Placental pericyte (primary cell): ENCODE measurements at places on chromosomes 5 and 9. TPM values are rescaled to one million over a fixed set of nuclear protein-coding genes. Genes with fewer than 3 reads are reported as not detected.

The ASS1 gene
- 22.0 and 199 TPM in 2 replicates for total RNA-seq

The KLHL3 gene
- total RNA-seq: 2.7 and 2.8 TPM in 2 replicates

The DNM1 gene
- total RNA-seq: 17.1 and 47.0 TPM in 2 replicates

The IRGM gene
- 0.57 TPM in 1 of 2 replicates, not detected in the other for total RNA-seq

The SHC3 gene
- 2.4 and 15.3 TPM in 2 replicates for total RNA-seq

The HTR1A gene
- not detected in 2 replicates for total RNA-seq

The PLAA gene
- 31.1 and 60.4 TPM in 2 replicates for total RNA-seq

The ORM1 gene
- not detected in 2 replicates for total RNA-seq

The GABBR2 gene
- 0.44 and 8.3 TPM in 2 replicates for total RNA-seq

The ADAMTS16 gene
- total RNA-seq: 0.22 and 0.57 TPM in 2 replicates

The PCDHGA5 gene
- 1.5 and 1.9 TPM in 2 replicates for total RNA-seq

The C6 gene
- total RNA-seq: not detected in 2 replicates

The TLX3 gene
- total RNA-seq: not detected in 2 replicates

The C5orf52 gene
- total RNA-seq: not detected in 2 replicates

The NOXA1 gene
- total RNA-seq: 0.14 and 0.66 TPM in 2 replicates

The SERF1A gene
- 1.8 and 4.2 TPM in 2 replicates for total RNA-seq

The PKD2L2 gene
- not detected in 2 replicates for total RNA-seq

The CENPH gene
- total RNA-seq: 3.3 and 13.0 TPM in 2 replicates

The PTGS1 gene
- 4.6 and 39.2 TPM in 2 replicates for total RNA-seq

The RORB gene
- under 0.01 and 0.72 TPM in 2 replicates for total RNA-seq

The ARID3C gene
- total RNA-seq: 0.22 TPM in 1 of 2 replicates, not detected in the other

The CDKN2B-AS1 gene
- 4.6 and 9.2 TPM in 2 replicates for total RNA-seq

The NRG2 gene
- 0.22 and 1.0 TPM in 2 replicates for total RNA-seq

The NUTM2F gene
- total RNA-seq: not detected in 2 replicates

The PROP1 gene
- total RNA-seq: not detected in 2 replicates

The C9orf153 gene
- under 0.01 and 0.14 TPM in 2 replicates for total RNA-seq

The SLC36A3 gene
- not detected in 2 replicates for total RNA-seq

The BTNL8 gene
- total RNA-seq: not detected in 2 replicates

The CAST gene
- 220 and 239 TPM in 2 replicates for total RNA-seq

The PAEP gene
- total RNA-seq: not detected in 2 replicates

The ANKS6 gene
- total RNA-seq: 17.3 and 19.5 TPM in 2 replicates

The EGFL7 gene
- total RNA-seq: 5.7 and 17.9 TPM in 2 replicates

The LCN15 gene
- total RNA-seq: not detected in 2 replicates

The TRIM14 gene
- 3.7 and 13.5 TPM in 2 replicates for total RNA-seq

The CHD1 gene
- 31.7 and 47.4 TPM in 2 replicates for total RNA-seq

The GDA gene
- total RNA-seq: under 0.01 and 0.57 TPM in 2 replicates

The FNIP1 gene
- total RNA-seq: 66.1 and 72.4 TPM in 2 replicates

The ANKRD18A gene
- total RNA-seq: not detected in 2 replicates

The PCDHA1 gene
- total RNA-seq: not detected in 2 replicates

The GRM6 gene
- not detected in 2 replicates for total RNA-seq

The IL4 gene
- total RNA-seq: not detected in 2 replicates

The TMOD1 gene
- 0.43 TPM in 1 of 2 replicates, not detected in the other for total RNA-seq

The ACER2 gene
- 3.3 TPM in 2 replicates for total RNA-seq

The SPRY4 gene
- 67.6 and 125 TPM in 2 replicates for total RNA-seq

The SPINK7 gene
- total RNA-seq: not detected in 2 replicates

The PCDHA13 gene
- not detected in 2 replicates for total RNA-seq

The SHOC1 gene
- total RNA-seq: under 0.01 and 0.14 TPM in 2 replicates

The GPBP1 gene
- total RNA-seq: 47.1 and 55.3 TPM in 2 replicates

The TMC1 gene
- total RNA-seq: 0.86 TPM in 1 of 2 replicates, not detected in the other

The LMX1B gene
- total RNA-seq: not detected in 2 replicates

The NDOR1 gene
- total RNA-seq: 10.1 and 15.3 TPM in 2 replicates

The STING1 gene
- total RNA-seq: 36.3 and 72.7 TPM in 2 replicates
